AG10803 (cell line): ENCODE measurements at places on chromosomes 1 and 21.

DNA sequence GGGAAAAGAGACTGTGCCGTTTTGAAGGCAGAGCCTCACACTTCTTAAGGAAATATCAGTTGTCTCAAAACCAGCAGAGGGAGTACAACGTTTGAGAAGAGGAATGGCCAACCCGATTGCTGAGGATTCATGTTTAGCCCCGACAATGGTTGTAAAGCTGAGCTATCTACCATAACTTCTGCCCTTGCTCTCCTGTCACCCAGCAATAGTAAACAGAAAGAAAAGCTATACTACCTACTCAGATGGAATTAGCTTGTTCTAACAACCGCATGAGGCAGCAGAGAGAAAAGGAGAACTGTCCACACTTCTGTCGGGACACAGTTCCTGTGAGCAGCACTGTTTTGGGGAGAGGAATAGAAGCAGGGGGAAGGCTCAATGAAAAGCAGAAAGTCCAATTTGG, 91.2 kb downstream of the SLC45A1 start:
- peak; percentile 74 for DNase-seq

- peak; percentile 89 for DNase-seq
These were observed 54.3 kb downstream of the ABL2 start for GRCh38 chr1:179175011-179175841.

- peak; percentile 70 for DNase-seq
These were observed 20.9 kb downstream of the SLC1A7 start for GRCh38 chr1:53121319-53122172.

GRCh38 chr1:195462646-195463045, 1145.6 kb downstream of the KCNT2 start:
- DNase-seq: peak; percentile 56

DNA sequence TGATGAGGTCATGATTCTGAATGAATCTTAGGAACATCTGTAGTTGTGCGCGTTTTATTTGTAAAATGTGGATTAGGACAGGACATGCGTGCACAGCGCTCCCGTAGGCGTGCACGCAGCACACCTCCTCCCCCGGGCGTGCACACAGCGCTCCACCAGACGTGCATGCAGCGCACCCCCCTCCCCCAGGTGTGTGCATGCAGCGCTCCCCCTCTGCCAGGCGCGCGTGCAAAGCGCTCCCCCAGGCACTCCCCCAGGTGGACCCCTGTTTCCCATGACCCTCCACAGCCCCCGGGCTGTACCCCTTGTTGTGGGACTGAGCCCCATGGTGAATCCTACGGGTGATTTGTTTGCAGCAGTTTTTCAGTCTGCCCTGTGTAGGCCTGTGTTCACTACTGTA, 61.6 kb downstream of the S100B start:
- DNase-seq: no peak

GRCh38 chr1:246178717-246179311, 328.3 kb downstream of the SMYD3 start:
- no peak for DNase-seq

DNA sequence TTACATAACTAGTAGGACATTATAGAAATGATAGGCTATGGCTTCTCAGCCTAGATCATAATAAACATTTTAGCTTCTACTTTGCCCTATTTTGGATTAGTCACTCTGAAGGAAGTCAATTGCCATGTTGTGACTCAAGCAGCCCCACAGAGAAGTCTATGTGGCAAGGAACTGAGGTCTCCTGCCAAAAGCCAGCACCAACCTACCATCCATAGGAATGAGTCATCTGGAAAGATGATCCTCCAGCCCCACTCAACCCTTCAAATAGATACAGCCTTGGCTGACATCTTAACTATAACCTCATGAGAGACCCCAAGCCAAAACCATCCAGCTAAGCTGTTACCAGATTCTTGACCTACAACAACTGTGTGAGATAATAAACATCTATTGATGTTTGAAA, 76.3 kb upstream of the BEND5 start:
- DNase-seq: peak; percentile 94

DNA sequence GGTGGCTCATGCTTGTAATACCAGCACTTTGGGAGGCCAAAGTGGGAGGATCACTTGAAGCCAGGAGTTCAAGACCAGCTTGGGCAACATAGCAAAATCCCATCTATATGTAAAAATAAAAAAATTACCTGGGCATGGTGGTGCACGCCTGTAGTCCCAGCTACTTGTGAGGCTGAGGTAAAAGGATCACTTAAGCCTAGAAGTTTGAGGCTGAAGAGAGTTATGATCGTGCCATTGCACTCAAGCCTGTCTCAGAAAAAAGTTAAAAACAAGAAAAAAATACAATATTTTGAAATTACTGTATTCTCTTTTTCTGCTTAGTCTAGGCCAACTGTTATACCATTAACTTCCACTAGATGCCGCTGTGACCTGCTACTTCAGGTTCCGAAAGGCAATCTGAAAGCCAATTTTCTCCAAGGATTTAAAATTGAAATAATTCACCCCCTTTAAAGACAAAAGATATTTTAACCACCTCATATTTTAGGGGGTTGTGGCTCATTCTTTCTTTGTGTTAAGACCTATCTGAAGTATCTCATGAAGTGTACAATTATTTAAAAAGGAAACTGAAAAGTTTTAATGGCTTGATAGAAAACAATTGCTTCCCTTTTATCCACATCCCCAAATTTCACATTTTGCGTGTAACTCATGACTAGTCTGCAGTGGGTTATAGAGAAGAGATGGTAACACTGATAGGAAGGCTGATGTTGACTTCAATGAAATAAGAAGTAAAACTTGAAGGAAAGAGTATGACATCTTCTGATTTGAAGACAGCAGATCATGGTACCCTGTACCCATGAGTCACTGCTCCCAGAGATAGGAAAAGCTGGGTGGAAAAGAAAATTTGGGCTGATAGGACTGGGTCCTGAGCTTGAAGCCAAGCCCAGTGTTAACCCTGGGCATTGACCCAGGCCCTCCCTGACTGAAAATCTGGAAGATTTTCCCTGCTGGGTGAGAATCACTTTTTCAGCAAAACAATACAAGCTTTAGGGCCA, 24.4 kb upstream of the CLDN14 start:
- peak; percentile 58 for DNase-seq

- no peak for DNase-seq
These were observed 179.7 kb downstream of the CHRM3 start for GRCh38 chr1:239566074-239566473.

DNA sequence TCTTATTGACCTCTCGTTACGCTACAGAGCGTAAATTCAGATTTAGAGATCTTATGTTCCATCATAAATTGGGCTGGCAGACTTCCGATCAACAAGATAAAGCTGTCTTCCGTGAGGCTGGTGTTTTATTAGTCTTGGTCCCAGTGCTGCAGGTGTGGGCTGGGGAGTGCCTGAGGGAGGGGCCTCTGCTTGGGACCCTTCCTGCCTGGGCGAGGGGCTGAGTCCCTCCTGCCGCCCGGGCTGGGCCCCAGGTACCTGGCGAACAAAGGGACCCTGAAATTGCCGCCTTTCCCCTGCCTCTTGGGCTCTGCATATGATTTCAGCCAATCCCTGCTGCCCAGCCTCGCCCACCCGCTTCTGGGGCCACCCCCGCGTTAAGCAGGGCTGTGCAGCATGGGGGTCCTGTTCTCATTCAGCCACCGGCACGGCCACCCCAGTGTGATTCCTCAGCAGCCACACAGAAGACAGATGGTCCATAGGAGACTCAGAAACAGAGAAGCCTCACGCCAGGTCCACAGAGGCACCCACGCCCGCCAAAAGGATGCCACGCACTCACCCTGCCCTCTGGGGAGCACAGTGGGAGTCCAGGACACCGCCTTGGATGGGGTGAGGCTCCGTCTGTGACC, 6.1 kb upstream of the SAMD11 start:
- no peak for DNase-seq

- DNase-seq: peak; percentile 61
These were observed 38.6 kb upstream of the COX20 start for GRCh38 chr1:244796719-244797406.

- DNase-seq: no peak
These were observed 6.4 kb downstream of the MAN1C1 start for GRCh38 chr1:25623007-25623406.

DNA sequence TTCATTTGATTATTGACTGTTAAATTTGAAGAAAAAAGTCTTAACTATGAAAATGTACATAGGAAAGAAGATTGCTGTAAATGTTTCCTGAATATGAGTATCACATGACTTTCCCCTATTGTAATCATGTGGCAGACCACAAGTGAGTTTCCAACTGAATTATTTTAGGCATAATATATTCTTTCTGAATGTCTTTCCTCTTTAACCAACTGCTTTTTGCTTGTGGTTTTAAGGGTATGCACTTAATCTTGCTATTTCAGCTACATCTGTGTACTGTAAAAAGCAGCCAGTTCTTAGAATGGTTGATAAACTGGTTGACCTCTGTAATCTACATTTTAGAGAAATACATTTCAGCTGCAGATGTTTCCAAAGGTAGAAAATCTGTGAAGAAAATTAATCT, 400.7 kb downstream of the NEGR1 start:
- peak; percentile 48 for DNase-seq

DNA sequence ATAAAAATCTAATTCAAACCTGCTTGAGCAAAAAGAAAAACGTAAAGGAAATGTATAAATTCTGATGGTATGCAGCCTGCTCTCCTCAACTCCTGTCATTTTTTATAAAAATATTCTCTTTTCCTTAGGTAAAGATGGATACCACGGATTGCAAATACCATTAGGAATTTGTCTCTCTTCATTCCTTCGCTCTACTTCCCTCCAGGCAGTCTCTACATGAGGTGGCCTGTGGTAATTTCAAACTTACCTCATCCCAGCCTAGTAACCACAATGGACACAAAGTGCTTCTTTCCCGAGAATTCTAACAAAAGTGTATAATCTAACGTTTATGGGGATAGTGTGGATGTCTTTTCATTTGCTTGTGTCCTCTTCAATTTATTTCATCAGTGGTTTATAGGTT, 239.5 kb upstream of the LRRC7 start:
- no peak for DNase-seq

DNA sequence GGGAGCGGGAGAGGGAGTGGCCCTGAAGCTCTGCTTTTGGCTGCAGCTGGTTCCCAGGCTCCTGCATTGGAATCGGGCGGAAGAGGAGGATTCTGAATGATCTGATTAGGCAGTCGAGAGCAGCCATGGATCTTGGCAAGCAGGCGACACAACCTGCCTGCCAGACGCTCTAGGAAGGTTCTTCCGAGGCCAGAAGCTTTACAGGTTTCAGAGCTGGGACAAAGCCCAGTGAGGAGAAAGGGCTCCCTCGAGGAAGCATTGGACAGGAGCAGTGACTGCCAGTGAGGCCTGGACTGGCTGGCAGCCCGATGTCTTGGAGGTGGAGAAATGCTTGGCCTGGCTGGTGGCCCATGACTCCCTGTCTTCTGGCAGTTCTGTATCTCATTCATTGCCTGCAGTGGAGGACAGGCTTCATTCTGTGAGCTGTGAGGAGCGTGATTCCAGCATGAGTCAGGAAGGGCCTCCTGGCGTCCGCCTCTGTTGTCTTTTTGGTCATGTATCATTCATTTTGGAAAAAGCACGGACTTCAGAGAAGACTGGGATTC, 132.7 kb upstream of the IPO9 start:
- DNase-seq: peak; percentile 97

- DNase-seq: no peak
These were observed 273.8 kb downstream of the MATN1 start for GRCh38 chr1:30449428-30450147.

- no peak for DNase-seq
These were observed 444.6 kb downstream of the AJAP1 start for GRCh38 chr1:5098981-5099385.

- DNase-seq: no peak
These were observed 83.1 kb upstream of the BARHL2 start for GRCh38 chr1:90800012-90800717.

DNA sequence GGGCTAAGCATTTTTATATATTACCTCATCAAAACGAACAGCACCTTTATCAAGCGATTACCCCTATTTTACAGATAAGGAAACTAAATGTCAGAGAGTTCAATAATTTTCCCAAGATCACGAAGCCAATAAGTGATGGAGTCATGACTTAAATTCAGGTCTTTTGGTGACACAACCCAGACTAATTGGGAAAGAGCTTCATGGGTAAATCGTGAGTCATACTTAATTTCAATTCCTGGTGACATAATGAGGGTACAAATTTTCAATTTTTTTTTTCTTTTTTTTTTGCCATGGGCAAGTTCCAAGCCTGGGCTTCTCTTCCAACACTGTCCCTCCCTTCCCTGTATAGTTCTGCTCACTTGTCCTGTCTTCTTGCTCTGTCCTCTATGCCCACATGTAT, 30.1 kb upstream of the IL10 start:
- peak; percentile 39 for DNase-seq

GRCh38 chr1:233659495-233659894, 45.6 kb downstream of the KCNK1 start:
- DNase-seq: no peak

DNA sequence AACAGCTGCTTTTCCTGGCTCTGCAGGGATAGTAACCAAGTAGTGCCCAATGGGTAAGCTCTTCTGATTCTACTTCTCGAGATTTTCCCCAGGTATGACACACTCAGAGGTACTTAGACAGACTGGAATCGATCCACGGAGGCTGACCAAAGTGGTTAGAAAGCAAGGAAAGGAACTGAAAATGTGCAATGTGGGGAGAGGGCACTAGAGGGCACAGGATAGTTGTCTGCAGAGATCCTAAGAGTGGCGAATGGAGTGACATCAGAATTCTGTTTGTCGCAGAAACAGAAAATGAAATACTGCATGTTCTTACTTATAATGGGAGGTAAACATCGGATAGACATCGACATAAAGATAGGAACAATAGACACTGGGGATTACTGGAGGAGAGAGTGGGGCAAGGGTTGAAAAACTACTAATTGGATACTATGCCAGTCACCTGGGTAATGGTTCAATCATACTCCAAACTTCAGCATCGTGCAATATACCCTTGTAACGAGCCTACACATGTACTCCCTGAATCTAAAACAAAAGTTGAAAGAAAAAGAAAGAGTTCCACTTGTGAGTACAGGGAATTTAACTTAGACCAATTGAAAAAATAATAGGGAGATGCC, 23.3 kb downstream of the CYP2J2 start:
- peak; percentile 14 for DNase-seq

GRCh38 chr1:52190500-52191252, 48.8 kb downstream of the ZFYVE9 start:
- DNase-seq: no peak

DNA sequence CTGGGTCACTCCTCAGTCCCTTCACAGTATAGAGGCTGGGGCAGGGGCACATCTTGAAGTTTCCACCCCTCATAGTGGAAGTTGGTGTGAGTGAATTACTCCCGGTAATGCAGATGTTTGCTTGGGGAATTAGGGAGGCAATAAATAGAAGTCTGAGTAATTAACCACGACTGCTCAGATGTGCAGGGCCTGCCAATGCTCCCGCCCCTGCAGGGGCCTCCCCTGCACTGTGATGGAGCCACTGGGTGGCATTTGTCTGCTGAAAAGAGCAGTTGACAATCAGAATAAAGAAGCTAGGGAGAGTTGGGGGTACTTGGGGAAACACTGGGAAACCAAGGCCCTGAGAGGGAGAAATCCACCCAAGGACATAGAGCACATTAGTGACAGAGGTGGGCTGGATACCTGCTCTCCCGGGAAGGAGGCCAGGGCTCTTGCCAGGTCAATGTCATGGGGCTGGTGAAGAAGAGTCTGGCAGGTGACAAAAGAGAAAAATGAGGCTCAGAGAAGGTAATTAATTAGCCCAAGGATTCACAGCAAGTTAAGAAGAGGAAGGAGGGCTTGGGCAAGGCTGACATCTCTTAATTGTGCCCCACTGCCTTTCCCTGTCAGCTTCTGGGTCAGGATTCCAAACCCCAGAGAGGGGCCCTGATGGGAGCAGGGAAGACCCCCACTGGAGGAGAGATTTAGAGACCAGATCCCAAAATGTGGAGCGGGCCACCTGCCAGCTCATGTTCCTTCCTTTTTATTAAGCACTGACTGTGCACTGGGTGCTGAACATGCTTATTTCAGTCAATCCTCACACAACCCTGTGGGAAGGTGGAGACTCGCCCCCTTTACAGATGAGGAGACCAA, 436.2 kb downstream of the MATN1 start:
- no peak for DNase-seq
